ENCODE measurements at places on chromosomes 13 and 19.

DNA sequence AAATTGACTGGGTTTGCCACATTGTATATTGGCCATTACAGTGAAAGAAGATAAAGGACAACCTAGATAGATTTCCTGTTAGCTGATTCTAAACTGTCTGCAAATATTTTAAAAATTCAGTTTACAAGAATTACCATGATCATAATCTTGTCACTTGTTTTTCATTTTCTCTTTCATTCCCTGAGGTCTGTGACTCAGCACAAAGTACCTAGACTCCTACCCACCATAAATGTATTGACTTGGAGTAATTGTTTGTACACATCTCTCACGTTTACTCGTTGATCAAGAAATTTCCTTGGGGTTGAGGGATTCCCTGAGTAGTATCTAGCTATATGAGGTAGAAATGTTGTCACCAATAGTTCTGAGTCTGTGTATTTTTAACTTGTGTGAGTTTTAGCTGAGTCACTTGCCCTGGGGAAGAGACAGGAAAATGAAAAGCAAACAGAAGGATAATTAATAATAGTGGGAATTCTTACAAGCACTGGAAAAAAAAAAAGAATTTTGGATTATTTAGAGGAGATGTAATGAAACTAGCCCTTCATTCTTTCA, 299.2 kb upstream of the DACH1 start:
- no peak for DNase-seq

DNA sequence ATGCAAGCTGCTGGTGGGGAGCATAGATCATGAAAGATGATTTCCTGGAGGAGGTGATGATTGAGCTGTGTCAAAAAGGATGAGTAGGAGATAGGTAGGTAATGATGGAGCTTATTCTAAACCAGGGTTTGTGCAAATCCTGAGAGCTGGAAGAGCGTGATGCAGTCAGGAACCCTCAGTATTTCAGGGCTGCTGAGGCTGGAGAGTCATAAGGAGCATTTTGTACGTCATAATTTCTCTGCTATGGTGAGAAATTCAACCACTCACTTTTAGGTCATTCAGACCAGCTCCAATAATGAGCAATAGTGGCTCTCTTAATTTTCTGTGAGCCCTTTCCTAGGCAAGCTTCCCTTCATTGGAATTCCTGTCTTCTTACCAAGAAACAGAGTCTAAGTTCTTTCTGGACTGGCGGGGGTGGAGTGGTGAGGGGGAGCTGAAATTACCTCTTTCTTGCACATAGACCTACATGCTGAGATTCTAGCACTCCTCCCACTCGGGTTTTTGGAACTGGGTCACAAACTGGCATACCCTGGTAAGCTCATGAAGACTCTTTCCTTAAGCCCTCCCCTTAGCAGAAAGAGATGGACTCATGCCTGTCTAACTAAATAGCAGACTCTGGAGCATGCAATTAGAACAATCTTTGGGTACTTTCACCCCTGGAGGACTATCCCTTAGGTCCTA, 62.2 kb upstream of the MYCBP2 start:
- no peak for DNase-seq

GRCh38 chr19:29884466-29884865, 57.6 kb upstream of the URI1 start:
- no peak for DNase-seq

- no peak for DNase-seq
Observed at GRCh38 chr19:1749373-1750342, 3.6 kb upstream of the ONECUT3 start.

- no peak for DNase-seq
Observed at GRCh38 chr13:97422118-97423054, 11.6 kb upstream of the RAP2A start.

DNA sequence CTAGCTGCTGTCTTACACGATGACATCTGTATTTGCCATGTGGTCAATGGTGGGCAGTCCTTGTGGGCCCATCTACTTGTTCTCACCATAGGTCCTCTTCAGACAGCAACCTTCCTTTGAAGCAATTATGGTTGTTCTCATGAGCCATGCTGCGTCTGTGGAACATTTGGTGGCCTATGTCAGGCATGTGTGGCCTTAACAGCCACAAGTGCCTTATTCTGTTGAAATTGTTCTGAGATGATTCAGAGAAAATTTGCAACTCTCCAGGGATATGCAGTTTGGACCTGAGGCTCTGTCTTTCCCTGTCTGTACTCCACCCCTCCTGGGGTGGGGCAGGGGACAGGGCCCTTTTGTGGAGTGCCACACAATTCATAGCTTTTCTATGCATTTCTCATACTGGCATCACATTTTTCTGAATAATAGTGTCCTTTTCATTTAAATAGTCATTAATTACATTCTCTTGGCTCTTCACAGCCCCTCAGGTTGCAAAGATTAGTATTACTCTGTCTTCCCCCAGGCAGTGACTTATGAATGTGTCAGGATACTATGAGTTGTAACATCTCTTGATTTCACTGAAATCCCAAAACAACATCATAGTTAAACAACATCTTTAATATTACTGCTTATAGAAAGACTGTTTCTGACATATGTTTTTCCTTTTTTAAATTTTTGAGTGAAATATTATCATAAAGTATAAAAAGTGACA, 102.1 kb downstream of the ITGBL1 start:
- no peak for DNase-seq

GRCh38 chr13:28424541-28424940, 70.4 kb downstream of the FLT1 start:
- DNase-seq = no peak

DNA sequence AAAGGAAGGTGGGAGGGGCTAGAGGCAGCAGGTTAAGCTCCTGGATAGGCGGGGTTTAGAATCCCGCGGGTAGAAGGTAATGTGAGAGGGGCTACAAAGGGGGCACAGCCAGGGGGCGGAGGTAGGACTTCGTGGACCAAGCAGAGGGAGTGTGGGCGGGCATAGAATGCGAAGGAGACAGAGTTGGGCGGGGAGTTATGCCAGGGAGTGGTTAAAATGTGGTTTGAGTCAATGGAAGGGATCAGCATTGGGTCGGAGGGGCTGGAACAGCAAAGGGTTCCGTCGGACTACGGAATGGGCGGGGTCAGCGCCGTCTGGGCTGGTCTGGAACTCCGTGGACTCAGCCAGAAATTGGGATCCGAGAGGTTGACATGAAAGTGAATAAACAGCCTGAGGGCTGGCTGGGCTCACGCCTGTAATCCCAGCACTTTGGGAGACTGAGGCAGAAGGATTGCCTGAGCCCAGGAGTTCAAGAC, 3.0 kb downstream of the LTBP4 start:
- DNase-seq = no peak

- DNase-seq = no peak
Observed at GRCh38 chr19:40605216-40605971, 4.2 kb downstream of the LTBP4 start.

GRCh38 chr13:79466872-79467271, 14.1 kb upstream of the NDFIP2 start:
- no peak for DNase-seq

- DNase-seq = no peak
Observed at GRCh38 chr19:34918190-34918589, 8.5 kb upstream of the ZNF30 start.

DNA sequence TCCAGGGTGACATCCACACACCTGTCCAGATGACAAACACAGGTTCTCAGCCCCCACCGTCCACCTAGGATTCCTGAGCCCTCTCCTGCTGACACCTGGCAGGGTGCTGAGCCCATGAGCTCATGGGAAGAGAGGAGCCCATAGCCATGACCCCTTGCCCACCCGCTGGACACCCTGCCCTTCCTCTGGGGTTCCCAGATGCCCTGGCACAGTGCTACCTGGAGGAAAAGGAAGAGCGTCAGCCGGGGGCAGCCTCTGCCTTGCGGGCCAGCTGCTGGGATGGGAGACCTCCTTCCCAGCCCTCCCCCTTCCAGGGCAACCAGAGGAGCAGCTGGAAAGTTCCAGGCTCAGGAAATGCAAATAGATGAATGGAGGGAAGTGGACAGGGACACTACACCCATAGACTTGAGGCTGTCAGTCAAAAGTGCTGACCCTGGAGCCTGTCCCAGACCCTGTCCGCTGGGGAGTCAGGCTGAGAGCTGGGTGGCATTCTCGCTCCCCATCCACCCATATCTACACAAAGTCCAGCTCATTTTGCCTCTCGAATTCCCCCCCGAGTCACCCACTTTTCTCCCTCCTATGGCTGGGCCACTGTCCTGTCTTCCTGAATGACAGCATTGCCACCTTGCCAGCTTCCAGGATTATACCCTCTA, 12.3 kb upstream of the ARHGEF18 start:
- no peak for DNase-seq

GRCh38 chr13:73731564-73731963, 402.6 kb downstream of the KLF12 start:
- no peak for DNase-seq

DNA sequence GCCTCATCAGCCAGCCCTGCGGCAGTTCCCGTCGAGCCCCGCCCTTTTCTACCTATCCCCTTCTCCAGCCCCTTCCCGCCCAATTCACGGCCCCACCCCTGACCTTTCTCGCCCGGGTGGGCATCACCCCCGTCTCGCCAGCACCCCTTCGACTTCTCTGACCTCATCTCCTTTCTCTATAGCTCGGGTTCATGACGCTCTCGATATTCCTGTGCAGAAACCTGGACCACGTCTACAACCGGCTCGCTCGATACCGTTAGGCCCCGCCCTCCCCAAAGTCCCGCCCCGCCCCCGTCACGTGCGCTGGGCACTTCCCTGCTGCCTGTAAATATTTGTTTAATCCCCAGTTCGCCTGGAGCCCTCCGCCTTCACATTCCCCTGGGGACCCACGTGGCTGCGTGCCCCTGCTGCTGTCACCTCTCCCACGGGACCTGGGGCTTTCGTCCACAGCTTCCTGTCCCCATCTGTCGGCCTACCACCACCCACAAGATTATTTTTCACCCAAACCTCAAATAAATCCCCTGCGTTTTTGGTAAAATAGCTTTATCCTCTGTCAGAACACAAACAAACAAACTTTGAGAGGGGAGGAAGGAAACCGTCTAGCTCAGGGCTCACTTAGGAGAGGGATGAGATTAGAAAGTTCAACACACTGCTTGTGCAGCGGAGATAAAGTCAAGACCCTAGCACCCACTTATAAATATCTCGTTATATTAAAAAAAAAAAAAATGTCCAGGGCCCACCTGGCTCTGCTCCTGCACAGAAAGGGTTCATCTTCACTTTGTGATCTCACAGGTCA, 5.1 kb downstream of the CD37 start:
- no peak for DNase-seq

DNA sequence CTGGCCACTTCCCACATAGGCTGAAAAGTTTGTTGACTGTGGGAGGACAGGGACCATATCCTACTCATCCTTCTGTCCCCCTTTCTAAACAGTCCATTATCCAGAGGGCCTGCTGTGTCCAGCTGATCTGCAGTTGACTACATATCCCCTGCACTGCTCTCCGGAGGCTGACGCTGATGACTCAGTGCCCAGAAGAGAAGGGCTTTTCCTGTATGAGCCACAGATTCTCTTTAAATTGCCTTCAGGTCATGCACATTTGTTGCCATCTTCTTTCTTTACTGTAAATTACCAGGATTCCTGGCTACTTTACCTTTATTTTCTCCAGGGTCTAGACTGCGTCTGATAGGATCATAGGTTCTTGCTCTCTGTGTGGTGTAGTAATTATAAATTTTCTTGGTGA, 125.2 kb downstream of the LACC1 start:
- no peak for DNase-seq

- no peak for DNase-seq
Observed at GRCh38 chr13:67803118-67803517, 573.0 kb upstream of the PCDH9 start.

Data from KG1 (cell line).